Inflammatory macrophage treated with lipopolysaccharide for 1 hour (primary cell): ENCODE measurements at places on chromosomes 2 and 18.

- DNase-seq: no peak
Observed at GRCh38 chr2:63436488-63436887, 151.8 kb downstream of the WDPCP start.

DNA sequence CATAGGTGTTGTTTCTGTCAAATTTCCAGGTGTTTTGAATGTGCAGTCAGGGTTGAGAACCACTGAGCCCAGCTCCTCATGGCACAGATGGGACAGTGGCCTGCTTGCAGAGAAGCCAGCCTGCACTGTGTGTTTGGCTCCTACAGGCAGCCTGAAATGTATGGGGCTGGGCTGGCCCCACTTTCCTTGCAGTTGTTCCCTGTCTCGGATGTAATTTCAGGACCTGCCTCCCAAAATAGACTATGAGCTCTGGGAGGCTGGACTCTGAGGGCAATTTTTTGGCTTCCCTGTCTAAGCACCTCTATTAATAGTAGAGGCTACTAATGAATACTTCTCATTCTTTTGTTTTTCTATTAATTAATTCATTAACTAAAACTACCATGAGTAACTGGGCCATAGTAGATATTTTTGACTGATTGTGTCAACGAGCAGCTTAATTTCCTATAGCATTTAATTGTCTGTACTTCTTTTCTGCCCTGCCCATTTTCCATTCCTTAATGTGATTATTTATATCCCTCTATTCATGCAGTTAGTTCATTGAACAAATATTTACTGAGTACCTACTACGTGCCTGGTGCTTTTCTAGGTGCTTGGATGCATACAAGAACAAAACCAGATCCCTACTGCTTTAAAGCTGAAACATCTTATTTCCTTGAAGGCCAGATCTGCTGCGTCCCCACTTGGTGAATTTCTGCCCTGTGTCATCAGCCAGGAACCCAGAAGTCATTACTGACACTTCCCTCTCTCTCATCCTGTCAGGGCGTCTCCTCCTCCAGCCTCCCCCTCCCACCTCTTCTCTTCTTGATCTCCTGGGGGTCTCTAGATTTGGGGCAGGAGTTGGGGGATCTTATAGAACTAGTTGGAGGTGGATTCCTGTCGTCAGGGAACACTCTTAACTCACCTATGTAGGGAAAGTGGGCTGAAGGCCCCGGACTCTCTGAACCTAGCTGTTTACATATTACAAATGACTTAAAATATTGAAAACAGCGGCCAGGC, 16.3 kb downstream of the DYSF start:
- DNase-seq: no peak

- DNase-seq: no peak
Observed at GRCh38 chr2:237429753-237430152, 15.8 kb upstream of the COL6A3 start.

DNA sequence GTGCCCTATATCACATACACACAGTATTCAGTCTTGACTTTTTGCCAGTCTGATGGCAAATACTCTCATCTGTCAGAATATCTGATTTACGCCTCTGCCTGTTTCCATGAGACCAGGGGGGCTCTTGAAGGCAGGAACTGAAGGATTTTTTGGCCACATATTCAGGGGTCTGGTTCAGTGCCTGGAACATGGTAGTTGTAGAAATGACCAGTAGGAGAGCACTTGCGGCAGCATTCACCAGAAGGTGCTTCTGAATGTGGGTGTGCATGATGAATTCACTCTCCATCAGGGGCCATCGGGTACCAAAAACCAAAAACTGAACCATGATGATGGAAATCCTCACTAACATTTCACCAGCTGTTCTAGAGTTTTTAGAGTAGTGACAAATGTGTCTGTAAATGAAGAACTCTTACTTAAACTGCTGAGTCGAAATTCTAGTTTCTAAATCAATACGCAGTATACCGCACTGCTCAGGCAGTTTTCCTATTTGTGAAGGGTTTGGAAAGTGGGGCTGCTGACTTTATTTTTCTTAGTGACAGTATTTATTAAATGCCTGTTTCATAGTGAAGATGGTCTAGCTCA, 54.6 kb downstream of the MERTK start:
- no peak for DNase-seq

GRCh38 chr2:201059961-201060755, 11.3 kb downstream of the HYCC2 start:
- DNase-seq: no peak

DNA sequence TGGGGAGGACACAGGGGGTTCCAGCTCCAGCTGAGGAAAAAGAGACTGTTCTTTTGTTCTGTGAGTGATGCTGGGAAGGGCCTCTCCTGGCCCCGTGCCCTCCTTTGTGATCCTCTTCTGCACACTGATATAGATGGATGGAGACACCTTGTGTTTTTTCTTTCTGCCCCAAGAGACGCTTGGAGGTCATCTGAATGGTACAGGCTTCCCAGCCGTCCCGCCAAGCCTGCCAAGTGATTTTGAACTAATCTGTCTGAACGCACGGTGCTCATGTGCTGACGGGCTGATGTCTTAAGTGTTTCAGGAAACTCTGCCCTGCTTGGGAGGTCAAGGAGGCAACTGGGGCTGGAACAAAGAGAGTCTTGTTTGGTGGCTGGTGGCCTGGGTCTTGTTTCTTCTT, 57.5 kb downstream of the KIF5C start:
- DNase-seq: no peak

DNA sequence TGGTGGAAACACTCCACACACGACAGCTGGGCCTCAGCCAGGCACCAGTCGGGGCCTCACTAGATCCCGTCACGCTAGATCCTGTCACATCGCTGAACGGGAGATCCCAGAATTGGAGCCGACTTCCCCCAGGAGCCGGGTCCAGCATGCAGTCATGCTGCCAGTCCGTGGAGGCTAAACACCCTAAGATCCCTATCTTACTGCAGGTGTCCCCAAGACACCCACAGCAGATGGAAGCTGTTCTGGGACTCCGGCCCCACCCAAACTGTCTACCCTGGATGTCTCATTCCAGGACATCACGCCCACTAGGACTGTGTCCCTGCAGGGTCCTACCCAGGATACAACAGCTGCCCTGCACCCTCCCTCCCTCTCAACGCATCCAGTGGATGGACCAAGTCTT, 23.4 kb downstream of the ZNF516 start:
- DNase-seq: no peak

DNA sequence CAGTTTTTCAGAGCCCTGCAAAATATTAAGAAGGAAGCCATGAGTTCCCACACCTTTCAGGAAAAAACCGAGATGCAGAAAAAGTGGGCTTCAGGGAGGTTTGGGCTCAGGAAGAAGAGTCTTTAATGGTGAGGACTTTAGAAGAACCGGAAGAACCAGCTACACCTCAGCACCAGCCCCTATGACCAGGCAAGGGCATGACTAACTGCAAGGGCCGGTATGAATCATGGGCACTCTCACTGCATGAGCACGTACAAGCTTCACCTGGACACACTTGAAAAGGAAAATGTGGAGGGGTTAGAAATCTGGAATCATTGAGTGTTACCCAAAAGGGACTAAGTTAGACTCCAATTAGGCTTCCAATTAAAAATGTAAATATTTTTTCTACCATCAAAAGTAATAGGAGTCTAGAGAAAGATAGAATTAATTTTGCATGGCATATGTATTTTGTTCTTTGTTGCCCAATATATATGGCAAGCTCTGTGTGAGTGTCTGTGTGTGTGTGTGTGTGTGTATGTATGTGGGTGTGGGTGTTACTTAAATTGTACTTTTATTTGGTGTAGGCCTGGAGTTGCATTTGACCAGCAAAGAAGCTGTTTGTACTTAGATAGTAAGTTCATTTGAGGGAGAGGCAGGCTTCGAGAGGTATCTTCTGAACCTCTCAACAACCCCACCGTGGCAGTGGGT, 66.5 kb upstream of the THUMPD2 start:
- DNase-seq: no peak

- no peak for DNase-seq
Observed at GRCh38 chr18:23316988-23317387, 136.1 kb upstream of the RIOK3 start.

DNA sequence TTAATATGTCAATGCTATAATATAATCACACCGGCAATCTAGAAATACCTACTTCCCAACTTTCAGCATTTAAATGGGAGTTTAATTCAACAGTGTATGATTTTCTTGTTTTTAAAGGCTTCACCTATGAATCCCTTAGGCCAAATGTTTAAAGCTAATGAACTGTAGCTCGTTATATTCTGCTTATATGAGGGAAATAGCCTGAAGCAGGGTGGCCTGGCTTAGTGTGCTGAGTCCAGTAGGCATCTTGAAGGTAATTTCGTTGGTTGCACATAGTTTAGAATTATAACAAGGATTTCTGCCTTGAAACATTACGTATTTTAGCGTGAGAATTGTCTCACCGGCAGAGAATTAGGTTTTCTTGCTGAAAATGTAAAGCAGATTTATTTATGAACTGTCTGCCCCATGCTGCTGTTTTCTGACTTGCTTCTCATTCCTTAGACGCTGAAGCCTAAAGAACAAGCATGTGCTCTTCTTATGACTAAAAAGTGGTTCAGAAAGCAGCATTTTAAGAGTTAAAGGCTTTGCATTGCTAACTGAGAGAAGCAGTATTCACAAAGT, 433.7 kb upstream of the RAB12 start:
- no peak for DNase-seq

GRCh38 chr2:85213901-85214512, 80.8 kb downstream of the TCF7L1 start:
- no peak for DNase-seq

DNA sequence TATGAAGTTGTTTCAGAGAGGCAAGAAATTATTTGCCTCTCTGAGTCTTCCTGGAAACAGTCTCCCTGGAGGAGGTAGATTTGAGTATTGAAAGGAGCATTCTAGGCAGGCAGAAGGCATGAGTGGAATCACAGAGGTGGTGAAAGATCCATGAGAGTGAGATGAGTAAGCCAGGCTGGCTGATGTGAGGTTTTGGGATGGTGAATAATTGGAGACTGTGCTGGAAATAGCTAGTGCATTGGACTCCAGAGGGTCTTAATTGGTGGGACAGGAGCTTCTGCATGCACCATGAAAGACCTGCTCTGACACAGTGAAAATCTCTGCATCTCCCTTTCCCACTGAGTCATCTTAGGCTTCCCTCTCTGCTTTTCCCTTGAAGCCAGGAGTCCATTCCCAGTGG, 46.3 kb downstream of the CDC42EP3 start:
- no peak for DNase-seq

GRCh38 chr2:122079844-122080243, 324.4 kb downstream of the TSN start:
- no peak for DNase-seq

DNA sequence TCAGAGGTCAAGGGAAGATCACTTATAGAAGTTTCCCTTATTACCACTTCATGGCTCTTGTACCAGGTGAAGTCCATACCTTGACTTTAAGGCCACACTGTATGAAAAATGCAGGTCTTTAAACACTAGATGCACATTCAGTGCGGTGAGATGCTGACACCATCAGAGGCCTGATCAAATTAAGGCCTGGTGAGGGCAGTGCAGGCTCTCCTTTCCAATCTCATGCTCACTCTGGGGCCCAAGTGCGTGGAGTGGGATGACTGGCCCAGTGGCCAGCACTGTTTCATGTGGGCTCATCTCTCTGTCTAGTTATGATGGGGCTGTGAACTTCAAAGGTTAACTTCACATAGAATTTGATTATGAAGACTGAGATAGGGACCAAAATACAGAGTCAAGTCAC, 281.1 kb downstream of the SLC4A3 start:
- DNase-seq: no peak

DNA sequence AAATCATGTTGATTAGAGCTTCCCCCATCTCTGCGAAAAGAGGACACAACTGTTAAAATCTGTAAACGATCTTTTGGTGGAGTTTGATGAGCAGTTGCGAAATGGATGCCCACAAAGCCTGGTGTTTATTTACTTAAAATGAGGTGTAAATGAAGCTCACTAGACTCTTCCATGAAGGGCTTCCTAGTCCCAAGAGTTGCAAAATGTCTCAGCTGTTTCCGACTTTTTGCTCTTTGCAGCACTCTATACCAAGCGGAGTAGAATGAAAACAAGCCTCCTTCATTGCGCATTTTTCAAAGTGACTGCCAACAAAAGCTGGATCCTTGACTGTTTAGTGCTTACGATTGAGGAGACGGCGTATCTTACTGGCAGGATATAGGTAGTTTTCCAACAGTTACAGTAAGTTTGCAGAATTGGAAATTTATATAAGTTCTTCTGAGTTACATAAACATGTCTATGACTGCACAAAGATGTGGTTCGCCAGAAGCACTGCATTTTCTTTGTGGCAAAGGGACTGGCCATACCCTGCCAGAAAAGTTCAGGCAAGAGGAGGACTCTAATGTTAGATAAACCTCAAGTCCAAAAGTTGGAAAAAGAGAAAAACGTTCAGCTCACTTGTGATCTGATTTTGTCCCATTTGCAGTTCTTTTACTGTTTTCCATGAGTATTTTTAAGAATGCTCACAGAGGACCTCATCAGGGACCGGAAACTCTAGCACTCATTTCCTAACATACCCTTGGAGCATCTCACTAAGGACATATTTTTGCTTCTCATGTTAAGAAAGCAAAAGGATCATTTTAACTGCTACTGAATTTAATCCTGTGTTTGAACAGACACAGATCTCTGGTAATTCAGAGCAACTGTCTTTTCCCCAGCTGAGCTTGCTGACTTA, 42.7 kb downstream of the COLEC12 start:
- no peak for DNase-seq

GRCh38 chr18:53948991-53949390, 275.5 kb downstream of the MBD2 start:
- DNase-seq: no peak

DNA sequence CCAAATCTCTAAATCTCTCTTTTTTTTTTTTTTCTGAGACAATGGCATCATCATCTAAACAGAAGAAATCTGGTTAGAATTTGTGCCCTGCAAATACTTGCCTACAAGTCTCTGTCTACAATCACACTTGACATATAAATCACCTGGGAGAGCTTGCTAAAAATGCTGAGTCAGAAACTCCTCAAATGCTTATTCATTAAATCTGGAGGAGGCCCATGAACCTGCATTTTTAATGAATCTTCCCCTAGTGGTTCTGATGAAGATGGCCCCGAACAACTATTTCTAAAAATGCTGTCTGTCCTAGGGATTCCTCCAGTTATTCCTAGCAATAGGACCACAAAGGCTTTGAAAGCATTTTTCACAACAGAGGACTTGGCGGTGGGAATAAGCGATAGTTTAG, 1.6 kb upstream of the CSRNP3 start:
- DNase-seq: no peak

DNA sequence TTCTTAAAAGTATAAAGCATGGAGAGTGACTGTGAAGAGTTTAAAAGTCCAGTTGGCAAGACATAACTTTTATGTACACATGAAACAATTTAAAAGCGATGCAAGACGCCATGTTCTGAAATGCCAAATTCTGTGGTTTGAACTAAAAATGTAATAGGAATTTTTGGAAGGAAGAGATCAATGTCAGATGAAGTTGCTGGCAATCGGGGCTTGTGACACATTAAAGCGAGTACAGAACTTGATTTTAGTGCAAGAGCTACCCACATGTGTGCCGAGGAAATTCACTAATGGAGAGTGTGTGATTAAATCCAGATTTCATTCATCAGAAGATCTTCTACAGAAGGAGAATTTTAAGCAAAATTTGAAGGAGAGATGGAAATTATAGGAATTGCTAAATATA, 220.2 kb upstream of the CCDC68 start:
- no peak for DNase-seq

GRCh38 chr2:198106621-198107385, 302.4 kb downstream of the PLCL1 start:
- DNase-seq: peak; percentile 90
